Liver (tissue), 10 donors: ENCODE measurements at places on chromosomes 7 and 10. TPM values are rescaled to one million over a fixed set of nuclear protein-coding genes. Genes with fewer than 3 reads are reported as not detected.

- H3K36me3 ChIP-seq: no peaks in the 10 kb centered on the region
- DNase-seq: no peak
- H3K4me3 ChIP-seq: no peak overlapping the region
These were observed 21.2 kb downstream of the PRKCQ start for GRCh38 chr10:6558759-6559461.

GRCh38 chr10:126611303-126611702, 59.2 kb downstream of the C10orf90 start:
- no peak overlapping the region for H3K27ac ChIP-seq
- H3K4me1 ChIP-seq: no peaks in the 10 kb centered on the region
- H3K27me3 ChIP-seq: no peaks in the 10 kb centered on the region

DNA sequence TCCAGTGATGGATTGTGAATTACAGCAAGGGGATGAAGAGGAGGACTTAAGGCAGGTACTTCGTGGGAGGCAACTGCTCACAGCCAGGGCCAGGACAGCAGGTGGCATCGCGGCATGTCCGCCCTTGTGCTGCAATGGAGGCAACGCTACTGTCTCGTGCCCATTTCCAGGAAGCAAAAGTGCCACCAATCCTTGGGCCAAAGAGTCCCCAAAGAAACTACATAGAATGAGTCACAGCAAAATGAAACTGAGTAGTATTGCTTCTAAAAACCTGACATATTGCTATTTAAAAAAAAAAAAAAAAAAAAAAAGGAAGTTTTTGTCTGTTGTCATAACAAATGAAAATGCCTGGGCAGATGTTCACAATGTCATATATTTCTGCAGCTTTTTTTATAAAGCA, 46.6 kb downstream of the RSU1 start:
- no peaks in the 10 kb centered on the region for H3K4me1 ChIP-seq
- no peak overlapping the region for H3K27ac ChIP-seq
- H3K27me3 ChIP-seq: no peaks in the 10 kb centered on the region

DNA sequence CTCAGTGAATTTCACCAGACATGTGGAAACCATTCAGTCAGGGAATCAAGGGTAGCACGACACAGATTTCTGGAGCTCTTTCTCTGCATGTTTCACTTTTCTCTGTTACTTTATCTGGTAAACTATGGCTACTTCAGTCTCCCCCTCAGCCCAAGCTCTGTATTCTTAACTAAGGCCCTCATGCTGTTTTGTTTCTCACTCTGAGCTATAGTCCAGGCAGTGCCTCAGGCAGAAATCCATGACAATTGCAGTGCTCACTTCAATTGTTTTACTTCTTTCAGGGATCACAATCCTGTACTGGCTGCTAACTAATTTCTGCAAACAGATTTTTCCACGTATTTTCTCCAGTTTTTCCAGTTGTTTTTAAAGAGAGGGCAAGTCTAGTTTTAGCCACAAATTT, 1599.9 kb upstream of the LRRTM3 start:
- no peak overlapping the region for H3K27ac ChIP-seq
- no peak overlapping the region for H3K4me3 ChIP-seq
- DNase-seq: no peak
- H3K4me1 ChIP-seq: no peaks in the 10 kb centered on the region

- no peak overlapping the region for H3K4me3 ChIP-seq
- H3K4me1 ChIP-seq: peaks cover 5% of the 10 kb centered on the region
- no peaks in the 10 kb centered on the region for H3K27me3 ChIP-seq
- H3K27ac ChIP-seq: no peak overlapping the region
- H3K36me3 ChIP-seq: no peaks in the 10 kb centered on the region
- DNase-seq: no peak
These were observed 2.3 kb downstream of the ACHE start for GRCh38 chr7:100893318-100893895.

- H3K27ac ChIP-seq: no peak overlapping the region
- no peak for DNase-seq
- no peak overlapping the region for H3K4me3 ChIP-seq
- no peaks in the 10 kb centered on the region for H3K36me3 ChIP-seq
- H3K4me1 ChIP-seq: peaks cover 3% of the 10 kb centered on the region
These were observed 24.0 kb downstream of the SRPK2 start for GRCh38 chr7:105364684-105365083.

- DNase-seq: no peak
- no peaks in the 10 kb centered on the region for H3K27me3 ChIP-seq
- no peaks in the 10 kb centered on the region for H3K4me1 ChIP-seq
- H3K27ac ChIP-seq: peak overlapping the region; percentile 20
- H3K4me3 ChIP-seq: no peak overlapping the region
These were observed 245.0 kb downstream of the PRPF18 start for GRCh38 chr10:13831711-13832141.

DNA sequence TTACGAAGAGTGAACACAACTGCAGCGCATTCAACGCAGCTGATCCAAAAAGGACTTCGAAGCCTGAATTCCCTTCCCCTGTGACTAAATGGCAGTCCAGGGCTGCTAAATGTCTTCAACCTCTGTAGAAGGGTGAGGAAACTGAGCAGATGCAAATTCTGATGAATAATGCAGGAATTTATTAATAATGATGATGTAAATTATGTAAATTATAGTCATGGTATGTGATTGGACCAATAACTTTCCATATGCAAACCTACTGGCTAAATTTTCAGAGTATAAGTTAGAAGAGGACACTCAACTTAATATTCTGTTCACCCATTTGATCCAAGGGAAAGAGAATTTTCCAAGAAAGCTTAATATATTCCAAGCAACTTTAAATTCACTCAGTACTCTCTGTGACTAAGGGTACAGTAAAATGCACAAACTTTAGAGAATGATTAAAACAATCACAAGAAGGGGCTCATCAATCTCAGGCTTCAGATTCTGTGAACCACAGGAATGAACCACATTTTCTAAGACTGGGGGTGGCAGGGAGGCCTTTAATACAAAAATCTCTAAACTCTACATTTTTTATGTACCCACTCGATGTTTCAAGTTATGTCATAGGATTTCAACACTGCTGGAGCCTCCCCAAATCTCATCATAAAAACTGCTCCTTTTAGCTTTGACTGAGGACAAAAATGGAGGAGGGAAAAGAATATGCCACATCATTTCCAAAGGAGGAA, 3.5 kb downstream of the FGFR2 start:
- no peaks in the 10 kb centered on the region for H3K27me3 ChIP-seq
- no peak overlapping the region for H3K27ac ChIP-seq
- no peak for DNase-seq
- peaks cover 42% of the 10 kb centered on the region for H3K4me1 ChIP-seq
- no peak overlapping the region for H3K4me3 ChIP-seq

- H3K4me1 ChIP-seq: no peaks in the 10 kb centered on the region
- no peak overlapping the region for H3K27ac ChIP-seq
- no peaks in the 10 kb centered on the region for H3K36me3 ChIP-seq
- no peaks in the 10 kb centered on the region for H3K27me3 ChIP-seq
- no peak for DNase-seq
These were observed 50.8 kb downstream of the MYOF start for GRCh38 chr10:93431361-93431760.

DNA sequence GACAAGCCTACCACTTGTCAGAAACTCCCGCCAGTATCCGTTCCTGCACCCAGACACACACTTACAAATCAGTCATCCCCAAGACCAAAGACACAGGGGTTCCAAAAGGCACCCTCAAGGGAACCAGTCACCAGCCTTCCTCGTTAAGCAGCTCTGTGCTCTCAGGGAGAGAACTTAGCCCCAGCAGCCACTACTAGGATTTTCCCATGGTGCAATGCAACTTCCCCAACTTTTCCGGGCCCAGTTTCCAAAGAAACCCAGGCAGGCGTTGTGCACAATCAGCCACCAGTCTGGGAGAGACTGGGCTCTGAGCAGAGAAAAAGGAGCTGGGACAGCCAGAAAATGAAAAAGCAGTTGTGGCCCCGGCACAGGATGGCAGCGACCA, 1.2 kb downstream of the DLG5 start:
- H3K36me3 ChIP-seq: no peaks in the 10 kb centered on the region
- peaks cover 32% of the 10 kb centered on the region for H3K4me1 ChIP-seq
- H3K4me3 ChIP-seq: peak overlapping the region; percentile 93
- no peak for DNase-seq

DNA sequence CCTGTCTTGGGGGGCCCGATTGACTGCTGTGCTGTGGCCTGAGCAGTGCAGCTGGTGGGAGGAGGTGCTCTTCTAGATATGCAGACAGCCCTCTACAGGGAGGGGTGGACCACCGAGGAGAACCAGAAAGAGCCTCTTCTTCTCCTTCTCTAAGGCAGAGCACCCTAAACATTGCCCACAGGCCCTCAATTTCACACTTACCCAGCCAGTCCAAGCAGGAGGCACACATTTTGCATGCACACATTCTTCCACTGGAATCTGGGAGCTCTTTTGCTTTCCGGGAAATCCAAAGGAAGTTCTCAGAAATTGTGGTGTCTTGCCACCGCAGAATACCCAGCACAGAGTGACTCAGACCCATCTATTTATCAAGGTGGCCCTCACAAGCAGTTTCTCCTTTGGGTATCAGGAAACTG, 45.8 kb downstream of the EEPD1 start:
- no peak overlapping the region for H3K4me3 ChIP-seq
- H3K27ac ChIP-seq: no peak overlapping the region
- H3K36me3 ChIP-seq: no peaks in the 10 kb centered on the region
- peaks cover 3% of the 10 kb centered on the region for H3K4me1 ChIP-seq
- no peaks in the 10 kb centered on the region for H3K27me3 ChIP-seq

DNA sequence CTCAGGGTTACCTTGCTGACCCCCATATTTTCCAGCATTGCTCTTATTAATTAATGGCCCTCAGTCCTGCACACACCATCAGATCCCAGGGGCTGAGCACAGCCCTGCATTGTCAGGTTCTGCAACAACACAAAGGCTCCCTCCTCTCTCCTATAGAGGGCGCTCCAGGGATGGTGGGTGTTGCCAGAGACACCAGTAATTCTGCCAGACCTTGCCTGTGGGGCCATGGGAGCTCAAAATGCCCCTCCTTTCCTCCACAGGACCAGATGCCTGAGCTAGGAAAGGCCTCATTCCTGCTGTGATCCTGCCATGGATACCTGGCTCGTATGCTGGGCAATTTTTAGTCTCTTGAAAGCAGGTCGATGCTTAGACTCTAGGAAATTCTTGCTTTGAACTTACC, 42.8 kb upstream of the PRSS58 start:
- no peak for DNase-seq
- H3K4me1 ChIP-seq: no peaks in the 10 kb centered on the region
- no peaks in the 10 kb centered on the region for H3K36me3 ChIP-seq
- H3K27me3 ChIP-seq: no peaks in the 10 kb centered on the region
- H3K27ac ChIP-seq: no peak overlapping the region

- H3K27ac ChIP-seq: no peak overlapping the region
- no peaks in the 10 kb centered on the region for H3K4me1 ChIP-seq
- no peaks in the 10 kb centered on the region for H3K27me3 ChIP-seq
- no peak overlapping the region for H3K4me3 ChIP-seq
- DNase-seq: no peak
These were observed 132.4 kb downstream of the TSPAN12 start for GRCh38 chr7:120725376-120726039.

GRCh38 chr7:98323597-98324322, 42.3 kb downstream of the BRI3 start:
- no peak overlapping the region for H3K27ac ChIP-seq
- no peak overlapping the region for H3K4me3 ChIP-seq
- no peaks in the 10 kb centered on the region for H3K36me3 ChIP-seq
- H3K4me1 ChIP-seq: no peaks in the 10 kb centered on the region
- no peaks in the 10 kb centered on the region for H3K27me3 ChIP-seq

DNA sequence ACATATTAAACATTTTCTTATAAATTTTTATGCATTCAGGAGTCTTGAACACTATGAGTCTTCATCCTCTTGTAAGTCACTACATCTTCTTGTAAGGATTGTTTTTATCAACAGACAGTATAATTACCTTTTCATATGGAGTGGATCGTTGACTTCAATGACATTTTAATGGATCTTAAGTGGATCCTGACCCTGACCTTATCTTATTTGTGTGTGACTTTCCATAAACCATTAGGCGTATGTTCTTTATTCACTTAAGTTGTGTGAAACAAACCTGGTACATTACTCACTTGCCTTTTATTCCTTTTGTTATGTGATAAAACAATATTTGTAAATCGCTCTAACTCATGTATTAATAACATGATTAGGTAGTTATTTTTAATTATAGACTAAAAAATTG, 18.5 kb upstream of the SEMA3C start:
- H3K27me3 ChIP-seq: no peaks in the 10 kb centered on the region
- no peak for DNase-seq
- H3K4me3 ChIP-seq: no peak overlapping the region
- no peaks in the 10 kb centered on the region for H3K36me3 ChIP-seq

- DNase-seq: no peak
- H3K36me3 ChIP-seq: no peaks in the 10 kb centered on the region
- H3K4me3 ChIP-seq: no peak overlapping the region
- H3K4me1 ChIP-seq: no peaks in the 10 kb centered on the region
These were observed 8.5 kb upstream of the RABGEF1 start for GRCh38 chr7:66731986-66732385.

- no peak overlapping the region for H3K4me3 ChIP-seq
- no peaks in the 10 kb centered on the region for H3K36me3 ChIP-seq
- H3K27me3 ChIP-seq: no peaks in the 10 kb centered on the region
- no peak overlapping the region for H3K27ac ChIP-seq
These were observed 129.8 kb downstream of the PTN start for GRCh38 chr7:137213744-137214143.

DNA sequence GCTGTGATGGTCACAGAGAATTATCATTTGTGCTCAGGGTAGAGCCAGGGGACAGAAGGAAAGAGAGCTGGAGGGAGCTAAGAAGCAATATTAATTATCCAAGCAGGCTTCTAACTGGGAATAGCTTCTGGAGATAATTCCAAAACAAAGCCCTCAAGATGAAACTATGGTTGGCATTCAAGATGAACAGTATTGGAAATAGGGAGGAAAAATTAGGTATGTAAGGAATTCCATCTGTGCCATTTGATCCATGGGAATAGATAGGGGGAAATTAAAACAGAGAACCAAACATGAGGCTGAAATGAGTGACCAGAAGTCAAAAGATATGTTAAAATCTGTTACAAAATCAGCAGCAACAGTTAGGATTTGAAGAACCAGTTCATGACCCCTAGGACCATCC, 75.3 kb downstream of the NDUFB2 start:
- no peak overlapping the region for H3K4me3 ChIP-seq
- DNase-seq: no peak
- H3K4me1 ChIP-seq: no peaks in the 10 kb centered on the region
- H3K27ac ChIP-seq: no peak overlapping the region
- H3K36me3 ChIP-seq: peaks cover 28% of the 10 kb centered on the region

GRCh38 chr7:70723339-70723738, 408.6 kb upstream of the GALNT17 start:
- peaks cover 32% of the 10 kb centered on the region for H3K4me1 ChIP-seq
- H3K27me3 ChIP-seq: no peaks in the 10 kb centered on the region
- no peak overlapping the region for H3K4me3 ChIP-seq
- no peak for DNase-seq

GRCh38 chr7:40541336-40541735, 406.5 kb downstream of the SUGCT start:
- no peaks in the 10 kb centered on the region for H3K36me3 ChIP-seq
- H3K27me3 ChIP-seq: no peaks in the 10 kb centered on the region
- H3K27ac ChIP-seq: no peak overlapping the region
- DNase-seq: no peak

- H3K27ac ChIP-seq: no peak overlapping the region
- peaks cover 7% of the 10 kb centered on the region for H3K36me3 ChIP-seq
- H3K27me3 ChIP-seq: no peaks in the 10 kb centered on the region
- no peak for DNase-seq
- peaks cover 13% of the 10 kb centered on the region for H3K4me1 ChIP-seq
These were observed 94.3 kb downstream of the ZMIZ1 start for GRCh38 chr10:79162861-79163665.

Gene AFAP1L2
- total RNA-seq: 1.6 TPM

Gene TRIL
- total RNA-seq: 0.67 TPM

Gene GNGT1
- total RNA-seq: not detected

Gene FEZF1
- total RNA-seq: not detected

Gene FAM131B
- 0.14 TPM for total RNA-seq

Gene WNT8B
- not detected for total RNA-seq

Gene CLRN3
- 0.33 TPM for total RNA-seq

Gene IRF5
- total RNA-seq: 6.2 TPM

Gene TDRD1
- total RNA-seq: 0.17 TPM

Gene NPSR1
- not detected for total RNA-seq
